ENCODE measurements at places on chromosomes 5 and 9.

- no peak for DNase-seq
Observed at GRCh38 chr9:92525306-92525705, 10.5 kb downstream of the ECM2 start.

DNA sequence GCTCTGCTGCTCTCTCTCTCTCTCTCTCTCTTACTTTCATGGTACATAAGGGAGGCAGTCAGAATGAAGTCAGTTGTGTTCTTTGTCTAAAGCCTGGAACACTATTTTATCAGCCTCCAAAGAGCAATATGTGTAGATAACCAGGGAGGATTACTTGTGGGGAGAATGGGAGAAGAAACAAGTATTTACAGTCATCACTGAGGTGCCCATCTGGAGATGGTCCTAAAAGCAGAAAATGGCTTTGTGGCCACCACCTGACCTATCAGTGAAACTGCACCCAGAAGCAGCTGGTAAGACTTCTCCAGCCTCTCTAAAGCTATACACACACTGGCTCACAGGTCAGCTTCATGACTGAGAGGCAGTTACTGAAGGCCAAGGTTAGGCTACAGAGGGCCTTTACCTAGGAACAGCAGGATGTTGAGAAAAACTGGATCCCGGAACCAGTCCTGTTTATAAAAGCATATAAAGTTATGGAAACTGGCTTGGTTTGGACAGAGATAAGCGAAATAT lies 75.1 kb downstream of the MRPS27 start:
- DNase-seq, result no peak

DNA sequence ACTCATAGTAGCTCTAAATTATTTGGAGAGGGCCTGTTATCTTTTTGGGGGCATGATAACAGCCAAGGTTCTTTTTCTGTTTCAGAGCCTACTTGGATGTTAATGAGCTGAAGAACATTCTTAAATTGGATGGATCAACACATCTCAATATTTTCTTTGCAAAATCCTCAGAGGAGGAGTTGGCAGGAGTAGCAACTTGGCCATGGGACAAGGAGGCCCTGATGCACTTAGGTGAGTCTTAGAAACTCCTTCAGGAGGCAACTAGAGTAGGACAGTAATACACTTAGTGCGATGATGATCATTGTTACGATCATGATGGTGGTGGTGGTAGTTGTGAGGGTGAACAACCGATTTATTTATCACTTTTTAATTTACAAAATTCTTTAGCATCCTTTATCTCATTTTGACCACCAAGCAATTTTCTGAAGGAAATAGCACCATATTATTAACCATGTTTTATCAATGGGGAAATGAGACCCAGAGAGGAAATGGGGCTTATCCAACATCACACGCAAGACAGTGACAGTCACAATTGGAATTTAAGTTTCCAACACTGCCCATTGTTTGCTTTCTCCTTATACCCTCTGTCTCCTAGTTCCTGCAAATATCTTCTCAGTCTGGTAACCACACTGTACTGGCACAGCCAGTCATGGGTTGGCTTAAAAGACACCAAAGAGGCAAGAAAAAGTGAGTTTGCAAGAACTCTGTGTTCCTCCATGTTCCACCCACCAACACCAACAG lies 54.0 kb downstream of the PAPPA start:
- DNase-seq, result no peak

DNA sequence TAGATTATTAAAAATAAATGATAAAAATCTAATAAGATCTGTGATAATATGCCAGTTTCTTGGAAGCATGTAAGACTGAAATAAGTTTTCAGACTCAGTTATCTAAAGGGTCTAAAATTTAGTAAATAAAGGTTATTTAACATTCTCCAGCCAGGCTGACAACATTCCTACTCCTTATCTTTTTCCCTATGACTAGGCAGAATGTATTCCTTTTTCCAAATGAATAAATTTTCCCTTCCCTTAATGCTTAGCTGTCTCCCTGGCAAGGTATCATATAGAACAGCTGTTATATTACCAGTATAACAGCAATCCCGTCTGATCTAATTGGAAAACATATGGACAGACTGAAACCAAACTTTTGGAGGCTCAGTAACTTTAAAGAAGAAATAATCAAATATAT lies 13.0 kb downstream of the MEGF9 start:
- no peak for DNase-seq

GRCh38 chr5:135110785-135111596 lies 77.0 kb upstream of the PITX1 start:
- DNase-seq, result no peak

All from right lung (tissue), 10 donors.